ENCODE measurements at places on chromosomes 12 and 14.

- DNase-seq = no peak
Observed at GRCh38 chr14:51520087-51520486, 131.6 kb upstream of the FRMD6 start.

DNA sequence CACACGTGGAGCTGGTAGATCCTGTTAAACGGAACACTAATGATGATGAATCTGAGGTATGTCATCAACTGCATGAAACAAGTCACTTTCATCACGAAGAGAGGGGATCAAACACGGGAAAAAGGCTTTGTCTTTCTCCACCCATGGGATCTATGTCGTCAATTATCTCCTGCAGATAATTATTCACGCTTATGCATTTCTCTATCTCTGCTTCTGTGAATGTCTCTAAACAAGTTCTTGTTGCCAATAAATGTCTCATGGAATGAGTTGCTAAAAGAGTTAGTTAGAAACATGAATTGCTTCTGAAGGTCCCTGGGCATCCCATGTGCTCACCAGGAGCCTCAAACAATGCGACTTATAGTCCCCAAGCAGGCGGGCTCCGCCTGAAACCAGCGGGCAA lies 1228.2 kb upstream of the TMEM132C start:
- DNase-seq = no peak

GRCh38 chr12:24997970-24998582 lies 49.2 kb upstream of the BCAT1 start:
- peak; percentile 8 for DNase-seq

- DNase-seq = no peak
Observed at GRCh38 chr14:101188571-101188915, 285.0 kb upstream of the RTL1 start.

- DNase-seq = no peak
Observed at GRCh38 chr14:38255673-38256532, at the start of gene CLEC14A. CLEC14A (minus strand) TSS chr14:38256093; CDS start chr14:38256022, 71 bp downstream.

DNA sequence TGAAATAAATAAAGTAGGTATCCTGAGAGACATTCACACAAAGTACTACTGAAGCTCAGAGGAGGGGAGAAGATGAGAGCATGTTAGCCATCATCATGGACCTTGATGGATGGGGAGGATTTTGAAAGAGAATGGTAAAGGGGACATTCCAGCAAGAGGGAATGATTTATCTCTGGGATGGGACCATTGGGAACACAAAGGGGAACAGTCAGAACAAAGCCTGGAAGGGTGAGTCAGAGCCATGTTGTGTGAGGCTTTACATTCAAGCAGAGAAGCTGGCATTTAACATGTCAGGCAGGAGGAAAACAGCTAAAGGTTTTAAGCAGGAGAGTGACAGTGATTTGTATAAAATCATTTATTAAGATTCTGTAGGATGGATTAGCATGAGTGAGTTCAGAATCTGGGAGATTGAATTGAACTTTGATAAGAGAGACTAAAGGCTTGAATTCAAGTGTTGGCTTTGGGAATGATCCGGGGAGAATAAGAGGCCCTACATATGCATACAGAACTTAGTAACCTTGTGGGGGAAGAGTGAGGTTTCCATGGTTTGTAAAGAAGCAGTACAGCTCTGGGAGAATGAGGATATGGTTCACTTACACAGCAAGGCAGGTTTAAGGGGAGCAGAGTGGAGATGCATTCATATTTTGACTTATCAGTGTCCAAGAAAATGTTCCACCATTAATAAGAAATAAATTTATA lies 174.4 kb downstream of the SYT10 start:
- no peak for DNase-seq

DNA sequence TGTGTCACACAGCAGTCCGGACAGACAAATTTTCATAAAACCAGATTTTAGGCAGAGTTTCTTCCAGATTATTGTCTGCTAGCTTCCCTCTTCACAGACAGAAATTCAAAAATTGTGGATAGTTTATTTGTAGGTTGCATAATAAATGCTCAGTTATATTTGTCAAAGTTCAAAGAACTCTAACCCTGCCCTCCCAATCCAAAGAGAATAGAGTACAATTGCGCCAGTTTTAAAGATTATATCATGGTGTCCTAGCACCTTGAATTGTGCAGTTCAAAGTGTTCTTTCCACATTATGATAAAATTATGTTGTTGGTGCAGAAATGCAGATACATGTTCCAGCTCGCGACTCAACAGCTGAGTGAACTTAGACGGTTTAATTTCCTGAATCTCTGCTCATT lies 263.1 kb downstream of the PRKD1 start:
- no peak for DNase-seq
